IMR-90 (cell line): ENCODE measurements at places on chromosomes 13 and 19. TPM values are rescaled to one million over a fixed set of nuclear protein-coding genes. Genes with fewer than 3 reads are reported as not detected.

GRCh38 chr13:28750187-28751045 is 31.6 kb upstream of the SLC46A3 start:
- H3K27me3 ChIP-seq = no peaks in the 10 kb centered on the region
- no peaks in the 10 kb centered on the region for H3K36me3 ChIP-seq
- H3K4me1 ChIP-seq = peaks cover 6% of the 10 kb centered on the region
- no peak for DNase-seq
- H3K4me3 ChIP-seq = no peak overlapping the region
- no peak overlapping the region for H3K27ac ChIP-seq

DNA sequence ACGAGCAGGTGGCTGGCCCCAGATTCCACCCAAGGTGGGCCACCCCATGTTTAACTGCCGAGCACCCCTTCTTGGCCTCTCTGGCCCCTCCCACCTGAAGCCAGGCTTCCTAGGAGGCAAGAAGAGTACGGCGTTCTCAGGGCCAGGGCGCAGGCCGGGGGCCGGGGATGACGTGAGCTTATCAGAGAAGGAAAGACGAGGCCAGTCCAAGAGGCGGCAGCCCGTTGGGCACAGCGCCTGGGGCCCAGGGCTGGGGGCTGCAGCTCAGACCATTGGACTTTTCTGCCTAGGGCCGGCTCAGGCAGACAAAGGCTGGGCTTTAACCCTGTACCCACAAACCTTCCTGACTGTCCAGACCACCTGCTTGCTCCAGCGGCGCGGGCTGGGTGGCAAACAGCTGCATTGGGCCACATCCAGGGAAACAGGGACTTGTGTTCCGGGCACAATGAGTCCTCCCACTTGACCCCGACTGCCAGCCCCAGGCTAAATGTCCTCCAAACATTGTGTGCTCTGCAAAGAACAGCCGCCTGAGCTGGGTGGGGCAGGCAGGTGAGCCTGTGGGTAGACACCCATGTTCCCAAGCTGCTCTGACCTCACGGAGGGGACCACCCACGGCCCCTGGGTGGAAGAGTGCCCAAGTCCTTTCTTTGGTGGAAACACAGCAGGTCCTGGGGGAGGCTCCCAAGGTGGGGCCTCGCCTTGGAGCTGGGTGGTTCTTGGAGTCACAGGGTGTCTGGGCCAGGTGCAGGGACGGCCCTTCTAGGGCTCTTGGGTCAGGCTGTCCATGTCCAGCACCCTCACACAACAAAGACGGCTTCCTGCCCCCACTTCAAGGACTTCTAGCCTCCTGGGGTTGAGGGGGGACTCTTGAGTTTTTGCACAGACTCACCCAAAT is 21.9 kb downstream of the COMP start:
- no peaks in the 10 kb centered on the region for H3K27me3 ChIP-seq
- H3K36me3 ChIP-seq = no peaks in the 10 kb centered on the region; the same call in 1 of the 2 replicates
- H3K4me1 ChIP-seq = peaks cover 1% of the 10 kb centered on the region
- no peak overlapping the region for H3K27ac ChIP-seq
- H3K4me3 ChIP-seq = no peak overlapping the region

GRCh38 chr13:27573265-27573664 is 47.1 kb downstream of the LNX2 start:
- peaks cover 3% of the 10 kb centered on the region for H3K36me3 ChIP-seq
- no peak overlapping the region for H3K4me3 ChIP-seq
- no peaks in the 10 kb centered on the region for H3K27me3 ChIP-seq

DNA sequence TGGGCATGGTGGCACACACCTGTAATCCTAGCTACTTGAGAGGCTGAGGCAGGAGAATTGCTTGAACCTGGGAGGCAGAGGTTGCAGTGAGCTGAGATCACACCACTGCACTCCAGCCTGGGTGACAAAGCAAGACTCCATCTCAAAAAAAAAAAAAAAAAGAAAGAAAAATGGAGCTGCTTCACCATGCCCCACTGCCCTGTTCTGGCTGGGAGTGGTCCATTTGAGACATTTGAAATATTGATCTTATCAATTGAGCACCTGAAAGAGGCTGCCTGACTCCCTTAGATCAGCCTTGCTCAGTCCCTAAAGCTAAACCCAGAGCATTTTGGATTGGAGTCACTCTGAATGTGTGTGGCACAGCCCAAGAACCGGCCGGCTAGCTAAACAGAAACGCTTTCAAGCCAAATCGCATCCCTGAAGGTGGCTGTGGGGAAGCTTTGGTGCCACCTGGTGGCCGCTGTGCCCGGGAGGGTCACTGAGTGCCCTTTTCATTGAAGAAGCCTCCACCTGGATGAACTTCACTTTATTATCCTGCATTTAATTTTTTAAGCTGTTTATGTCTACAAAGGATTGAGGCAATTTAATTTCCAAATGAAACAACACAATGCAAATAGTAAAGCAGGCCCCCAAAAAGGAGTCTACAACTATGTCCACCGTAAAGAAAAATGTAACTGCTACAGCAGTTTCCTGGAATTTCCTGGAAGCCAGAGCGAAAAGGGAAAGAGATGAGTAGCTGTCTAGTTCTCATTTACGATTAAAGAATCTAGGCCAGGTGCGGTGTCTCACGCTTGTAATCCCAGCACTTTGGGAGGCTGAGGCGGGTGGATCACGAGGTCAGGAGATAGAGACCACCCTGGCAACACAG is 53.1 kb upstream of the SERPINE3 start:
- DNase-seq = peak; percentile 43
- H3K27ac ChIP-seq = no peak overlapping the region
- peaks cover 18% of the 10 kb centered on the region for H3K27me3 ChIP-seq
- no peaks in the 10 kb centered on the region for H3K36me3 ChIP-seq
- no peak overlapping the region for H3K4me3 ChIP-seq

- H3K27ac ChIP-seq = no peak overlapping the region
- H3K27me3 ChIP-seq = peaks cover 28% of the 10 kb centered on the region
- no peaks in the 10 kb centered on the region for H3K36me3 ChIP-seq
- no peak overlapping the region for H3K4me3 ChIP-seq
Measured at GRCh38 chr13:27395007-27395510, 29.4 kb upstream of the GTF3A start.

DNA sequence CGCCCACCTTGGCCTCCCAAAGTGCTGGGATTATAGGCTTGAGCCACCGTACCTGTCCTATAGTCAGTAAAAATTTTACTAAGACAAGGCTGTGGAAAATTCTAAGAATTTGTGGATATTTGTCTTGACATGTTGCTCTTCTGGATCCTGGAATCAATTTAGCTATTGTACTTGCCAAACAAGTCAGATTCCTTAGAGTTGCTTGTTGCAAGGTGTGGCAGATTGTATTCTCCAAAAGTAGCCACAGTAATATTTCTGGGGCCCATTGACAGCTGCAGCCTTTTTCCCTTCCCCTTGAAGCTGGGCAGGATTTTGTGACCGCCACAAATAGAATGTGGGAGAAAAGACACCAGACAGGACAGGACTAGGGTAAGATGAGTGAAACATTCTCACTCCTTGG is 98.8 kb upstream of the TMTC4 start:
- DNase-seq = no peak
- no peaks in the 10 kb centered on the region for H3K4me1 ChIP-seq
- no peak overlapping the region for H3K4me3 ChIP-seq
- no peak overlapping the region for H3K27ac ChIP-seq

ATP13A1 gene
- total RNA-seq = 13.3 and 15.8 TPM in 2 replicates

PCDH17 gene
- under 0.01 TPM in 1 of 2 replicates, not detected in the other for total RNA-seq

ZNF492 gene
- total RNA-seq = 1.3 and 1.4 TPM in 2 replicates
